H1 (cell line): ENCODE measurements at places on chromosomes 6 and 20. TPM values are rescaled to one million over a fixed set of nuclear protein-coding genes. Genes with fewer than 3 reads are reported as not detected.

- no peaks in the 10 kb centered on the region; the same call in none of the 2 replicates for H3K36me3 ChIP-seq
- no peak overlapping the region for H3K4me3 ChIP-seq
- no peak for DNase-seq
Observed at GRCh38 chr6:100899202-100899601, 18.1 kb upstream of the ASCC3 start.

DNA sequence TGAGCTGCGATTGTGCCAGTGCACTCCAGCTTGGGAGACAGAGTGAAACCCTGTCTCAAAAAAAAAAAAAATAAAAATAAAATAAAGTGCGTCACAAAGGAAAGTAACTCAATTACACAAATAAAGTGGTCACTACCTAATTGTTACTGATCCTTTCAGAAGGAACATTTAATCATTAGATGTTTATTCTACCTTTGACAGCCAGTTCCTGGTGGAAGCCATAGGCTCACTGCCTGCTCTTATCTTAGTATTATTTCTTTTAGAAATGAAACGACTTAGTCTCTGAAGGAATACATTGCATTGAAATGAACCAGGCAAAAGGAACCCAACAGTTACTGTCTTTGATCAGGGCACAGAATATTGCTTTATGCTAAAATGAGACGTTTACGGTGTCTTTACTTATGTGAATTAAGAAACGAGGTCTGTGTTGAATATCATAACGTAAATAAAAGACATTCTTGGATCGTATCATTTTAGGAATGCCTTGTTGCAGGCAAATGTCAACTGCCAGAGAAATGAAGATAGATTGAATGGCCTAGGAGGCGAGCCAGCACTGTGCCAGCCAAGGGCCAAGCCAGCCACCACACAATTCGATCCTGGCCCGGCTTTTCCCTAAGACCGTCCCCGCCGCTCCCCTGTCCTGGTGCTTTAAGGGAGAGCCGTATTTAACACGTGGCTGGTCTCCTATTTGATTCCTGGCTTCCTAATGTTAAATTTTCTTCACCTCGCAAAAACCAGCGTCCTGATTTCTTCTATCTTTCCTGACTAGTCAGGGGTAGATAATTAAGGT is 136.7 kb upstream of the GMDS start:
- DNase-seq, result no peak
- H3K4me3 ChIP-seq, result no peak overlapping the region
- H3K36me3 ChIP-seq, result no peaks in the 10 kb centered on the region
- H3K27ac ChIP-seq, result no peak overlapping the region
- no peaks in the 10 kb centered on the region for H3K4me1 ChIP-seq
- H3K27me3 ChIP-seq, result no peaks in the 10 kb centered on the region

GRCh38 chr6:151498327-151498726 is 4.5 kb downstream of the CCDC170 start:
- no peak for DNase-seq
- H3K27me3 ChIP-seq, result peaks cover 18% of the 10 kb centered on the region
- no peak overlapping the region for H3K27ac ChIP-seq
- H3K4me3 ChIP-seq, result no peak overlapping the region

DNA sequence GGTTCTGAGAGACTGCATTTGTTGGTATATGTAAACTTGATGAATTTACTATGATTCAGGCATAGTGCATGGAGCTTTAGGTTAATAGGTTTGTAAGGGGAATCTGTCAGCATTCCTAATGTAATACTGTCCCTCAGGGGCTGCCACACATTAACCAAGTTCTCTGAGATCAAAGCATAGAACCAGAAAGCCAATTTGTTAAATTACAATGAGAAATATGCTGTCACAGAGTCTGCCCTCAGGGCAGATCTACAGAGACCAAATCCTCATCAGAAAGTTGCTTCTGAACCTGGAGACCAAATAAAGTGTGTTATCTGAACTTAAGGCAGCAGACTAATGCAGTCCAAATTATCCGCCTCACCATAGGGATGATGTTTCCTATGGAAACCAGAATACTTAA is 250.8 kb upstream of the HTR1E start:
- H3K36me3 ChIP-seq, result no peaks in the 10 kb centered on the region
- no peak overlapping the region for H3K4me3 ChIP-seq
- H3K27ac ChIP-seq, result no peak overlapping the region
- no peak for DNase-seq
- H3K4me1 ChIP-seq, result no peaks in the 10 kb centered on the region

DNA sequence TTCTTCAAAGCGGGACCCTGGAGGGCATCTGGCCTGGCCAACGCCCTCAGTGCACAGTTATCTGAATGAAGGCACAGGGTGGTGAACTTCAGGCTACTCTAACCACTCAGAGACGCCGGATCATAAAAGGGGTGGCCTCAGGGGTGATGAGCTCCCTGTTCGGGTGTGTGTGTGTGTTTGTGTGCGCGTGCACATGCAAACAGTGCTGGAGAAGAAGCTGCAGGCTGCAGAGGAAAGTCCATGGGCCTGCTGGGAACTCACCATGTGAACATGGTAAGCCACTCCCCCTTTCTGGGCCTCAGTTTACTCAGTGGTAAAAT is 42.0 kb downstream of the KIAA1755 start:
- no peak overlapping the region for H3K27ac ChIP-seq
- no peak overlapping the region for H3K4me3 ChIP-seq
- DNase-seq, result no peak

DNA sequence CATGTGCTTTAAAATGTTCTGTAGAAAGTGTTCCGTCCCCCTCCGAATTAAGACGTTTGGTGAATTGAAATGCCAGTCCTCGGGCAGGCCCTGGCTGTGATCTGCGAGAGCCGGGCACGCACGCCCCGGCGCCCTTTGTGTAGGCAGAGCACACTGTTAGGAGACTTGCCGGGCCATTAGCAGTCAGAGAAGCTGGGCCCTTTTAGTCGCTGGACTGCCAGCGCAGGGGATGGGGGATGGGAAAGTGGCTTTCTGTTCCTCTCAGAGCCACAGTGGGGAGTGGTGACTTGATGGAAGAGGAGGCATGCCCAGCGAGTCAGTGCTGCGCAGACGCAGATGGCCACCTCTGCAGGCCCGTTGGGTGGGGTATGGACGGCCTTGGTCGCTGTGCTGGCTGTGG is 2.2 kb downstream of the PPP1R3G start:
- peaks cover 57% of the 10 kb centered on the region for H3K27me3 ChIP-seq
- H3K27ac ChIP-seq, result no peak overlapping the region
- H3K36me3 ChIP-seq, result no peaks in the 10 kb centered on the region
- no peak overlapping the region for H3K4me3 ChIP-seq

DNA sequence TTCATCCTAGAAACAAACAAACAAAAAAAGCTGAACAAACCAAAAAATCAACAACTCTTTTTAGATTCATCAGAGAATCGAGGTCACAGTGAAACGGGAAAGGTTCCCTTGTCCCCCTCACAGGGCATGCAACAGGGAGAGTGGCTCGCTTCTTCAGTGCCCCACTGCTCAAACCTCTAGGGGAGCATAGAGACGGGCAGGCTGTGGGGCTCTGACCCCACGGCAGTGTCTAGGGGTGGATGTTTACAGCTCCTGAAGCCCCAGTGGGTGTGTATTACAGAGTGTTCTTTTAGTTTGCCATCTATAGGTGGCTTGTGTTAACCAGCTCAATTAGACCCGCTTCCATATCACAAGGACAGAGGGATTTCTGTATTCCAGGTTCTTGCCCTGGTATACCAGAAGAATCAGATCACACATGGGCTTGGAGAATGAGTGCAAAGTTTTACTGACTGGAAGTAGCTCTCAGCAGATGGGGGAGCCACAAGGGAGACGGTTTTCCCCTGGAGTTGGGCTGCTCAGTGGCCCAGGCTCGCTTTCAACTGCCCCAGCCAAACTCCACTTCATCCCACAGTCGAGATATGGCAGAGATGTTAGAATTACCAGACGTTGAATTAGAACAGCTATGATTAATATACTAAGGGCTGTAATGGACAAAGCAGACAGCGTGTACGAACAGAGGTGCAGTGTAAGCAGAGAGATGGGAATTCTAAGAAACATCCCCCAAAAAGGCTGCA is 192.6 kb upstream of the CST7 start:
- no peaks in the 10 kb centered on the region for H3K36me3 ChIP-seq
- no peaks in the 10 kb centered on the region for H3K4me1 ChIP-seq
- no peak for DNase-seq
- no peak overlapping the region for H3K4me3 ChIP-seq
- H3K27me3 ChIP-seq, result no peaks in the 10 kb centered on the region
- no peak overlapping the region for H3K27ac ChIP-seq

DNA sequence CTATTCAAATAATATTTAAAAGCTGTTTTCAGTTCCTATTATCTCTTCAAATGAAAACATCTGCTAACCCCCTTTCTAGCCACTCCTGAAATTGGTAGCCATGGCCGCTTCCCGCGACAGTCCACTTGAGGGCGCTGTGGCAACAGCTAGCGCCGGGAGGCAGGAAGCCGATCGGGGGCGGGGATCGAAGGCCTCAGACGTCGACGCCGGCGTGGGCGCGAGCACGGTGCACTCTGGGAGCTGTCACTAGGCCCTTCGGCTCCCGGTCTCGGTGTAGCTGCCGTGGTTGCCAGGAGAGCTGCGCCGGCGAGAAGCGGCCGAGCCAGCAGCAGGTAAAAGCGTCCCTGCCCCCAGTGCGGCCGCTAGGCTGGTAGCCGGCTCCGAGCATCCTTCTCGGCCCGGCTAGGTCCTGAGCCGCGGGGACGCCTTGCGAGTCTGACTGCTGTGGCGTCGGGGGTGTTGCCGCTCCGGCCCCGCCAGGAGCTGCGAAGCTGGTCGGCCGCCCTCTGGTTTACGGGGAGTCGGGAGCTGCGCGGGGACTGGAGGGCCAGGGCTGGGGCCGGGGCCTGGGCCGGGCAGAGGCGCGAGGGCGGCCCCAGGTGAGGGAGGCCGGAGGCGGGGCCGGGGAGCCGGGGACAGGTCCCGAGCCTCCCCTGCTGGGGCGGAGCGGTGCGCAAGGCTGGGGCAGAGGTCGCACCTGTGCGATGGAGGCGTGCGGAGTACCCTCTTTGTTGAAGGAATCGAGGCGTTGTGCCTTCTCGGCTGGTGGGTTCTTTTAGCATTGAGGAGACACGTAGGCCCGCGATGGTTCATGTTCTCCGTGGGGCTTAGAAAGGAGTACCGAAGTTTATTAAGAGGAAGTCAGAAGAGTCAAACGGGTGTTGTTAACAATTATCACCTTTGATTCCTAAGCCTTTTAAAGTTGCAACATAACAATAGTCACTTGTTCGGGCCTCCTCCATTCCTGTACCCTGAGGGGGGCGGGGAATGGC is at the start of gene DOP1A:
TSS of gene DOP1A (plus strand) at position 224 of the 992 bp plus-strand sequence. CDS start 29,307 bp downstream, outside the sequence.
- no peaks in the 10 kb centered on the region for H3K4me1 ChIP-seq
- no peaks in the 10 kb centered on the region for H3K27me3 ChIP-seq
- peak; percentile 97 for DNase-seq
- H3K27ac ChIP-seq, result peak within 1 kb of the TSS; percentile 87
- no peaks in the 10 kb centered on the region for H3K36me3 ChIP-seq

DNA sequence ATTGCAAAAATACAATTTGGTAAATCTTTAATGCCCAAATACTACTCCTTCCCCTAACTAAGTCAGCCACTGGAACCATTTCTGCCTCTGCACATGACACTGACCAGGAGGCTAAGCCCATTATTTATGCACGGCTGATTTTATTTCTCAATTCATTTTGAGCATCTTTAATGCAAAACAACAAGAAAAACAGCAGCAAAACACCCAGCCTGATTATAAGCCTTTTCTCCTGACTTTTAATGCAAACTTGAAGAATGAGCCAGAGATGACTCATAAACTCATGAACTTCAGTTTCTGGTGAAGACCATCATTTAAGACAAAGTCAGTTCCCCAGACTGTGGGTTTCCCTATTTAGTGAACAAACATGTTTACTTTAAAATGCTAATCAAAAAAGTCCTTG is 51.6 kb downstream of the CYP24A1 start:
- H3K27ac ChIP-seq, result no peak overlapping the region
- peaks cover 4% of the 10 kb centered on the region for H3K4me1 ChIP-seq
- H3K27me3 ChIP-seq, result no peaks in the 10 kb centered on the region
- DNase-seq, result no peak
- H3K36me3 ChIP-seq, result no peaks in the 10 kb centered on the region

DNA sequence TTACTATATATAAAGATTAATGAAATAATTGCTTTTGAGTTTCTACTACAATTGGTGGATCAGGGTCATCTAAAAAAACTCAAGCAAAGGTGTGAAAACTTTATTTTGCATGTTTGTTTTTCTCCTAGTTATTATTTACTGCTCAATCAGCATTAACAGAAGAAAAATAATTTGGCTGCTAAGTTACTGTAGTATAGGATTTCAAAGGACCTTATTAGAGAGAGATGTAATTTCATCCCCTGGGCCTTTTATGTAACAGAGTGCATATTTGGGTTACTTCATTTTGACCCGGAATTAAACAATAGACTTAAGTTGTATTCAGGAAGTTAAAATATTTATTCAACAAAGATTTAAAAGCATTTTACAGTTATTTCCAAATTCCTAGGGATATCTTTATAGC is 49.8 kb downstream of the EYA4 start:
- no peak for DNase-seq
- no peak overlapping the region for H3K4me3 ChIP-seq
- H3K4me1 ChIP-seq, result no peaks in the 10 kb centered on the region
- H3K36me3 ChIP-seq, result no peaks in the 10 kb centered on the region
- H3K27ac ChIP-seq, result no peak overlapping the region

DNA sequence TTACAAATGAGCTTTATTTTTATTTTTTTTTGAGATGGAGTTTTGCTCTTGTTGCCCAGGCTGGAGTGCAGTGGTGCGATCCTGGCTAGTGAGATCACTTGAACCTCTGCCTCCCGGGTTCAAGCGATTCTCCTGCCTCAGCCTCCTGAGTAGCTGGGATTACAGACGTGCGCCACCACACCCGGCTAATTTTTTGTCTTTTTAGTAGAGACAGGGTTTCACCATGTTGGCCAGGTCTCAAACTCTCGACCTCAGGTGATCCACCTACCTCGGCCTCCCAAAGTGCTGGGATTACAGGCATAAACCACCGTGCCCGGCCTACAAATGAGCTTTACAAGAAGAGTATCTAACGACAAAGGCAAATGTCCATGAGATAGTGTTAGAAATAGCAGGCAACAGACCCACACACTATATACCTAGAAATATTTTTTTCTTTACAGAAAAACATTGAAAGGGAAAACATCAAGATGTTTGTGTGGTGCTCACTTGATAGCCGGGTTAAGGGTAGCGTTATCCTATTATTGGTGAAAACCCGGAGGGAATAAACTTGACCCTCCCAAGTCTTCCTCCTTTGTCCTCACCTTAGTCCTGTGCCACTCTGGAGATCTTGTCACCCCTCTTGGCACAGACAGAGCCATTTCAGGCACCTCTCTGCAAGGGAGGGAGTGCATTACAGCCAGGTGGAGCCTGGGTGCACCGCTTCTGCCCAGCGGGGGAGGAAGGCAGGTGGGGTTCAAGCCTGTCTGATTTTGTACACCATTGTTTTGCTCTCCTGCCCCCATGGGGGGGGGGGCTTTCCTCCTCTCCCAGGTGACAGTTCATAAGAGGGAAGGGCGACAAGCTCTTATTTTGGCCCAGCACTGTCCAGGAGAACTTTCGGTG is 21.0 kb upstream of the AVP start:
- no peaks in the 10 kb centered on the region for H3K36me3 ChIP-seq
- H3K4me1 ChIP-seq, result peaks cover 2% of the 10 kb centered on the region; the same call in 1 of the 2 replicates
- H3K4me3 ChIP-seq, result no peak overlapping the region
- H3K27me3 ChIP-seq, result no peaks in the 10 kb centered on the region

Gene EPB41L1
- total RNA-seq, result 36.0 and 42.0 TPM in 2 replicates

Gene PACRG
- 0.54 TPM in 1 of 2 replicates, not detected in the other for total RNA-seq
